ENCODE measurements at places on chromosomes 1 and 21. TPM values are rescaled to one million over a fixed set of nuclear protein-coding genes. Genes with fewer than 3 reads are reported as not detected.

The ITLN1 gene
- not detected for total RNA-seq

DNA sequence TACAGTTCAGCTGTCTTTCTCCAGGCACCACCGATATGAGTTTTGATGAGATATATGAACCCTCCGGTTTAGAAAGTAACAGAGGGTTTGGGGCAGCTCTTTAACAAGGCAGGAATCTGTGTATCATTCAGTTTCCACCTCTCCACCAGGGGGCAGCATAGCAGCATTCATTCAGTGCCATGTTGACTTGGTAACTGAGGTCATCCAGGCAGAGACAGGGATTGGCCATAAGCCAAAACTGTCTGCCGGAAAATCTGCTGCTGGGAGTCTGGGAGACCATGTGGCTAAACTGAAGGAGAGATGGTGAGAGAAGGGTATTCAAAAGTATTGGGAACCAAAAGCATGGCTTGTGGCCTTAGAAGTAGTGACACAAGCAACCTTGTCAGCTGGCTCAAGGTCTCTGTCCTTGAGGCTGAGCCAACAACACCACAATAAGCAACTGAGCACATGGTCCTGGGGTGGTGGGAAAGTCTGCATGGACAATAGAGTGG is 98.5 kb downstream of the LMX1A start:
- no peaks in the 10 kb centered on the region for H3K4me1 ChIP-seq
- H3K27me3 ChIP-seq: no peaks in the 10 kb centered on the region
- no peak overlapping the region for H3K27ac ChIP-seq

The CDA gene
- total RNA-seq: not detected

The COL11A1 gene
- total RNA-seq: not detected

DNA sequence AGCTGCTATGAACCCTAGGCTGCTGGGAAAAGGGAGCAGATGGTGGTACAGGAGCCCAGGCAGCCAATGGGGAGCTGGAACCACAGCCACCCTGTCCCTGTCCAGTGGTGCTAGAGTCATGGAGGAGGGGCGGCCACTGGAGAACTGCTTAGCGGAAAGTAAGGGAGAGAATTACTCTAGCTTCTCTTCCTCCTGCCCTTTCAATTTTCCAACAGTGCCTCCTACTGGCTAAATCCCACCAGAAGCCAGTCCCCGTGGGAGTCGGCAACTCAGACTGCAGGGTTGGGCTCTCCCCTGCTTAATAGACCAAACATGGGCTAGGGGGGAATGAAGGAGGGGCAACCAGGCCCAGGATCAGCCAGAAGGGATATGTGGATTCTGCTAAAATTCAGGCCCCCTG is 154.5 kb downstream of the ACTL8 start:
- H3K36me3 ChIP-seq: no peaks in the 10 kb centered on the region
- no peak for DNase-seq
- H3K4me3 ChIP-seq: no peak overlapping the region

- H3K27ac ChIP-seq: no peak overlapping the region
- no peaks in the 10 kb centered on the region for H3K36me3 ChIP-seq
- H3K4me1 ChIP-seq: no peaks in the 10 kb centered on the region
- DNase-seq: no peak
- no peak overlapping the region for H3K4me3 ChIP-seq
- no peaks in the 10 kb centered on the region for H3K27me3 ChIP-seq
Observed at GRCh38 chr1:119347858-119348257, 20.7 kb upstream of the HAO2 start.

- no peak overlapping the region for H3K27ac ChIP-seq
- no peaks in the 10 kb centered on the region for H3K27me3 ChIP-seq
- no peak overlapping the region for H3K4me3 ChIP-seq
Observed at GRCh38 chr1:150791585-150791984, 16.5 kb downstream of the CTSK start.

The TTLL10 gene
- total RNA-seq: not detected

DNA sequence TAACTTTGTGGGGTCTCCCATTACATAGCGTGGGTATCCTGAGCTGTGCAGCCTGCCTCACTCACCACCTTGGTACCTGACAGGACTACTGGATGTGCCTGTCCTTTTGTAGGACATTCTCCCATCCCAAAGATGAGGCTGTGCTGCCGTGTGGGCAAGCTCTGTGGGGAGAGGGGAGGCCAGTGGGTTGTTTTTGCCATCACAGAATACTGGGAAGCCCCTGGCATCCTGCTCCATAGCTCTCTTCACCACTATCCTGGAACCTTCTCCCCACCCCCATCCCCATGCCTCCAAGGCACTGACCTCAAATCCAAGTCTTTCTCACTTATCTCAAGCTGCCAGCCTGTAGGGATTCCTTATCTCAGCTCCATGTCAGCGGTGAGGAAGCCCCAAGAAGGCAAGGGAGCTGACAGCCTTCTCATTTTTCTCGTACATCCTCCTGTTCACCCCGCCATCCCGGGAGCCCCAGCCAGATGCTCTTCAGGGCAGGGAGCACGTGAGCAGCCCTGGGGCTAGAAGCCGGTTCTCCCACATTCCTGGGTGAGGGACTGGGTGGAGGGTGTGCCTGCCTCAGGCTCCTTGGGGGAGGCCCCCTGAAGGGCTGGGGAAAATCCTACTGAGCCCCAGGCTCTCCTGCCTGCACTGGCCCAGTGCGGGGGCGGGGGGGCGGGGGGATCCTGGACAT is 2.4 kb upstream of the ELF3 start:
- H3K27me3 ChIP-seq: no peaks in the 10 kb centered on the region
- H3K36me3 ChIP-seq: peaks cover 33% of the 10 kb centered on the region
- no peak overlapping the region for H3K4me3 ChIP-seq
- no peak for DNase-seq

The CMPK1 gene
- 94.4 TPM for total RNA-seq
